Kasumi-1 (cell line): ENCODE measurements at places on chromosomes 3 and 15.

- DNase-seq, result no peak
Measured at GRCh38 chr3:81788044-81788443, 26.6 kb upstream of the GBE1 start.

DNA sequence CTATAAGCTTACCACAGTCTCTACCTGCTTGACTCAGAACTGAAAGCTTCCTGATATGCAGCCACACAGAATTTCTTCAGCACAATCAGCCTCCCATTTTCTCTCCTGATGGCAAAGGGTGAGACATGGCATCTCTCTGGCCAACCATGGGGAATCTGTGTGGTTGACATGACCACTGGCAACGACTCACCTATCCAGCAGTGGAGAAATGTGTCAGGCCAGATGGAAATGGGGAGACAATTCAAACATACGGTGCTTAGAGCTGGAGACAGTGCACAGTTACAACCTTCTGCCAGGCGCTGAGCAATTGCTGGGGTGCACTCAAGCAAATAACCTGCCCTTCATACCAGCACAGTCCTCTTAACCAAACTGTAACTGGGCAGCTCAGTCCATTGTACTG is 3.6 kb downstream of the ZNF385D start:
- no peak for DNase-seq

DNA sequence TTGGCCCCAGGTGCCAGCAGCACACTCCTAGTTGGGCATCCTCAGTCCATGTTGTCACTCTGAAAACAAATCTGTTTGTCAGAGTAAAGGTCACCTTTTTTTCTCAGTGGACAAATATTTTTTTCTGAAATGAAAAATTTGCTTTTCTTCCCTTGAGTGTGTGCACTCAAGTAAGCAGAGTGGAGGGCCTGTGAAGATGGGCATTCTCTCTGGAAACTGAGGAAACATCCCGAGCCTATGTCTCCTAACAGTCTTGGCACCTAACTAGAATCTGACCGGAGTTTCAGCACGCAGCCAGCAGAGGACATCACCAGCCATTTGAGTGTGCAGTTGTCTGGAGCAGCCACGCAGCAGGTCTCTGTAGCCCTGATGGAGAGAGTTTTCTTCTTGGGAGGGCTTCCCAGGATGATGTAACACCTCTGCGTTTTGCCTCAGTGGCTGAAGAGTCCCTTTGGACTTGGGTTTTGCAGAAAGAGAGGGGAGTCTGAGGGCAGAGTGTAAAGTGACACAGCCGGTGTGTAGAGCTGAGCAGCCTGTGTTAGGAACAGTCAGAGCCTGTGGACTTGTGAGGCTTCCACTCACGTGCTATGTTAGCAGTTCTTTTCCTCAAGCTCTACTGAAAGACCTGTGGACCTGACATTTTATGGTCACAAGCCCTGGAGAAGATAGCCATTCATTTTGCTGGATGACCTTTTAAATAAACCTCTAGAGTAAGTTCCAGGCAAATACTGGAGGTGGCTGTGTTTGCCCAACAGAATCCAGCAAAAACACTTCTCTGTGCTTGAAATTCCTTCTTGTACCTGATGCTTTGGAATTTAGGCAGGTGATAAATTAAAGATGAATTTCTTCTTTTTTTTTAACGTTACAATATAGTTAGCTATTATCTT is 51.6 kb downstream of the ABHD2 start:
- peak; percentile 11 for DNase-seq

DNA sequence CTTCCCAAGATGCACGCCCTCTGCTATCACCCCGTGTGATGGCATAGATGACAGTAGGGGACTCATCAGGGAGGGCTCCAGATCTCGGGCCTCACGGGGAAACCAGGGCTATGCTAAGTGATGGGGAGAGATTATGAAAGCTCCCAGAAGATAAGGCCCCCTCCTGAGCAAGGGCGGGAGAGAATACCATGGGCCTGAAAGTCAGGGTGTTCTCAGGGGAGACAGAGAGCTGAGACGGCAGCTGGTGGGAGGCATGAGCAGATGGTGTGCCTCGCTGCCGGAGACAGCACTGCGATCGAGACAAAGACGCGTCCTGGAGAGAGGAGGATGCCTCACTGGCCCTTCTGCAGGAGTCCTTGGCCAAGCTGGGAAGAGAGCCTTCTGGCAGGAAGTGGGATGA is 106.5 kb upstream of the ADPGK start:
- DNase-seq, result no peak

GRCh38 chr3:36494461-36495109 is 114.3 kb downstream of the STAC start:
- no peak for DNase-seq

DNA sequence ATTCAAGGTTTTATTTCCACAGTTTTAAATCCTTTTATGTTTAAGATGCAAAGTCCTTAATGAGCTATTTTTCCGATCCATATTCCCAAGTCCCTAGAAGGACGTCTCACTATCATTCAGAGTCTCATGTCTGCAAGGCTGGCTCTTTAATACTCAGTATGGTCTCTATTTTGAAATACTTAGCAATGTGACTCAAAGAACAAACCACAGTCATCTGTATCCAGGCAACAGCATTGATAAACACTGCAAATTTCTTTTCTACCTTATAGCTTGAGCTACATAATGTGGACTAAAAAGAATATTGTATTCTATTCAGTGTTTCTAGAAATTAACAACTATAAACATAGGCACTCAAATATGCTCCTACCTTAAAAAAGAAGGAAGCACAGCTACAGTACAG is 588.3 kb upstream of the NAALADL2 start:
- no peak for DNase-seq

DNA sequence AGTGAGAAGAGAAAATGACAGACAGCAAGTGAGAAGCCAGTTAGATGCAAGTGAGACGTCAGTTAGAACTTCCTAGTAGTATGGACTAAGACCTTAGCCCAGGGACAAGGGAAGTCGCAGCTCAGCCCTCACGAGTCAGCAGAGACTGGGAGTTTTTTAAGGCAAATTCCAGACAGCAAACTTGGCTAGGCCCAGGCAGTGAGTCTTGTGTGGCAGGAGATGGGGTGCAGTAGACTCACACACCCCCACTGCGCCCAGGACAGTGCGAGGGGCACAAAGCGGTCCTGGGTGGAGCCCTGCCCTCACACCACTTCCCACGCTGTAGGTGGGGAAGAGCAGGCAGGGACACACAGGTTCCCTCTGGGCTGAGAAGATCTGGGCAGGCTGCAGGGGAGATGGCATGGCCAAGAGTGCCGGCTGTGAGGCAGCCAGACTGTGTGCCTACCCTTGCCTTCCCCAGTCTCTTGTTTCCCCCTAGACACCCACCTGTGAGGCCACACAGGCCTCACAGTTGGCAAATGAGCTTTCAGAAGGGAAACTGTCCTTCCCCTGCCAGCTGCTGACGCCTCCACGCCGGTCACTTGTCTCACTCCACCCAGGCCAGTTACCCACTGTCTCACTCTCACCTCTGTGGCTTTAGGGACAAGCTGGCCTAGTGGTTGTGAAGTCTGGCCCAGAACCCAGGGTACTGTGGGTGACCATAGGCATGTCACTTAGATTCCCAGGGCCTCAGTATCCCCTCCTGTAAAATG is 13.7 kb upstream of the PRKCD start:
- no peak for DNase-seq

- no peak for DNase-seq
Measured at GRCh38 chr3:150958683-150959082, 13.8 kb downstream of the CLRN1 start.

GRCh38 chr3:5205165-5205941 is 17.8 kb downstream of the EDEM1 start:
- no peak for DNase-seq

GRCh38 chr3:126616931-126617330 is 38.0 kb downstream of the TXNRD3 start:
- DNase-seq, result no peak

DNA sequence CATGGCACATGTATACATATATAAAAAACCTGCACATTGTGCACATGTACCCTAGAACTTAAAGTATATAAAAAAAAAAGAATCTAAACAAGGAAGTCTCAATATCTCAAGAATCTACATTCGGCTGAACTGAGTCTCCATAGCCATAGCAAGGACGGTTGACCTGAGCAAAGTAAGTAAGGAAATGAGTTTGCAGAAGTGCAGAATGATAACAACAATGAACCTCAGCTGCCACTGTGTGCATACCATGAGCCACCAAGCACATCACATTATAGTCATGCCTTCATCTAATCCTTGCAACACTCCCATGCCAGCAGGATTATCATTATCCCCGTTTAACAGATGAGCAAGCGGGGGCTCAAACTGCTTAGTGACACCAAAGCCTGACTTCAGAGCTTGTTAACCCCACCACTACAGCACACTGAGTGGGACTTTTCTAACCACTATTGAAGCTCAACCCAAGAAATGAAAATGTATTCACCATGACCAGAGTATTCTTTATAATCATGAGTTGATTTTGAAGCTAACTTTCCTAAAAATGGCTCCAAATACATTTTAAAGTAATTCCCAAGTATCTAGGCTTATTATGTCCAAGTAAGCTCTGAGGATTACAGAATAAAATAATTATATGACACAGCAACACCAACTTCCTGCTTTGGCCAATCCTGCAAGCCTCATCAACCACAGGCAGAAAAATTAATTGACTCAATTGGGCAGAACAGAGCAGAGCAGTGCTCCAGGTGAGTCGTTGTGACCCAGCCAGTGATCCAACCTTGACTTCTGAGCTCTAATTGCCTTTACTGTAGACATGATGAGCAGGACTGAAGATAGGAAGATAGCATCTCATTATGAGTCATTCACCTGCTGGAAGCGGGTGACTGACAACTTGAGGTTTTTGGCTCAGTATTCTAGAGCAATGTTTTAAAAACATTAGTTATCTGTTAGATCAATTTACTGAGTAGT is 47.3 kb upstream of the IL12A start:
- no peak for DNase-seq

- no peak for DNase-seq
Measured at GRCh38 chr15:40357246-40357645, 773 bp upstream of the DISP2 start.

DNA sequence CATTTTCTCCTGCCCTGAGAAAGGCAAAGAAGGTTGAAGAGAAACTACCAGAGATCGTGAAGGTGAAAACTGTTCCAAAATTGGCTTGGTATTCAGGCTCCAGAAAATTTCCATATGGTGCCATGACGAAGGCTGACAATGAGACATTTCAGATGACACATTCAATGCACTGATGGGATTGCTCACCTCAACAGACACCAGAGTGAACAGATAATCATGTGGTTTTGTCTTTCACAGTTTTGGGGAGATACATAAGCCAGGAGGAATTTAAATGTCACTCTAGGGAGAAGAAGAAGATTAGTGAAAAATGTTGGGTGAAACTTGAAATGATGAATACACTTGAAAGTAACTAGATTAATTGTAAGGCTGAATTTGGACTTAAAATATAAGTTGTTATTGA is 339.7 kb upstream of the EPHA3 start:
- no peak for DNase-seq

- no peak for DNase-seq
Measured at GRCh38 chr3:60177726-60178125, 1073.5 kb downstream of the FHIT start.

DNA sequence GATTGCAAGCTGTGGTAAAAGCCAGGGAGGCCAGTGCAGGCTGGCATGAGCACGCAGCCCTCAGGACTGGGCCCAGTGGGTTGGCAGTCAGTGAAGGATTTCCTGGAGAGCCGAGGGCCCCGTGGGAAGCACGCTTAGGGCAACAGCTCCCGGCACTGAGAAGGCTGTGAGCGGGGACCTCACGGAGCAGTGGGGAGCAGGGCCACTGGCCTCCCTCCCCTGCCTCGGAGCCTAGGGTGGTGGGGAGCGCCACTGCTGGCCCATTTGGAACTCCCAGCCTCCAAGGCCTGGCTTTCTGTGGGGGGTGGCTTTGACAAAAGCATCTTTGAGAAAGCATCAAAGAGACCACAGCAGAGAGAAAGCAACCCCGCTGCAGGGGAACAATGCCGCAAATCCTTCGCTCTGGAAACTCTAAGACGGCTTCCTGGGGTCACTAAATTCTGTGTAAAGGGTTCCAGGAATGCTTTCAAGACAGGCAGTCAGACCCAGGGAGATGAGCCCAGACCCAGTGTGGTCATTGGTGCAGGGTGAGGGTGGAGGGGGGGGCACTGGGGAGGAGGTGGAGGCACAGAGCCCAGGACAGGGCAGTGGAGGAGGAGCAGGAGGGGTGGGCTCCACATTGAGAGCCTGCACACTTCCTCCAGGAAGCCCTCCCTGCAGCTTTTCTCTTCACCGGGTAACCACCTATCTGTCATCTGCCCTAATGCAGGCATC is 9.5 kb upstream of the APBA2 start:
- no peak for DNase-seq

DNA sequence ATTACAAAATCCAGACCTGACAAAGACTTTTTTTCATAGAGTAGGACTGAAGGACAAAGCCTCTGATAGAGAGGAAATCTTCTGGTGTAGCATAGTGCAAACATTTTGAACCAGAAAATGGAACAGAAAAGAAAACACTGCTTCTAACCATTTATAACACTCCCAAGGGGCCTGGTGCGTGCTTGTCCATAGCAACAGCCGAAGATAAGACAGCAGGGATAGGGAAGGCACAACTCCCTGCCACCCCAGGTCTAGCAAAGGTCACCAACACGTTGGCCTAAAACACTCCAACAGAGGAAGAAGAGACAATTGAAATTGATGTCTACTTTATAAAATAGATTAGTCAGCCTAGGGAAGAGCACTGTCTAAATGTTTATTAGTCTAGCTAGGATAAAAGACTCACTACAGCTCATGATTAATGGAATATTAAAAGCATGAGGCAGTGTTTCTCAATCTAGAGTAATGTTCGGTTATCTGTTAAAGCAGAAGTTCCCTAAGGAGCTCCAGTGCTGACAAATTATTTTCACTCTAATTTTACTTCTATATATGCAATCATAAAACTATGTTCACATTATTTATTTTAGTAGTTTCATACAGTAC is 145.2 kb downstream of the P3H2 start:
- DNase-seq, result no peak

DNA sequence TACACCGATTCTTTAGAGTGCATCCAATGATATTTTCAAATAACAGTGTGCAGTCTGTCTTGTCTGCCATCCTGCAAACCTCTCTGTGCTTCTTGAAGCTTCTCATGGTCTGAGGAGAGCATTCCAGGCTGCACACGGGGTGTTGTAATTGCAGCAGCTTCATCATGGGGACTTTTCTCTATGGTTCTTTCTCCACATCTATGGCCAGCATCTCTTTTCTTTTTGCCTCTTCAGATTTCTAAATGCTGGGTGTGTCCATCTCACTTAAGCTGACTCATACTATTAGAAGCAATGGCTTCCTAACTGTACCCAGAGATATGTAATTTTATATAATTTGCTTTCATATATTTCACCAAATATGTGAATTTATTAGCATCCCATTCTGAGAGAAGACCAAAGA is 63.8 kb upstream of the EPHB3 start:
- no peak for DNase-seq

- DNase-seq, result no peak
Measured at GRCh38 chr3:58617338-58617761, 40.2 kb upstream of the FAM107A start.
